Substantia nigra (tissue), 51 donors: ENCODE measurements at places on chromosomes 5 and 9.

DNA sequence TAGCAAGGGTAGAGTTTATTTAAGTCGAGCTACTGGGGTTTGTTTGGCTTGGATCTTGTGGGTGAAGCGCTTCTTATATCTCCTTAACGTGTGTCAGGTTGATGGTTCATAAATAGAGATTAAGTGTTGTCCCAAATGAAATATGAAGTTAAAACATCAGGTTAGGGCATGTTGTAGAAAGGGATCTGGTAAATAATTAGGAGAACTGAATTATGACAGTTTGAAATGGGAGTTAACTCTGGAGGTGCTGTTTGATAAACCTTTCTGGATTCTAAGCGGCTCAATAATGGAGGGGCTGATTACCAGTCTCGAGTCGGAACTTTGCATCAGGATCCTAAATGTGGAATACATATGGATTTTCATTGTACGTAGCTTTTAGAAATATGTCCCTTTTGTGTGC lies 717.0 kb upstream of the WWC1 start:
- no peak for DNase-seq

DNA sequence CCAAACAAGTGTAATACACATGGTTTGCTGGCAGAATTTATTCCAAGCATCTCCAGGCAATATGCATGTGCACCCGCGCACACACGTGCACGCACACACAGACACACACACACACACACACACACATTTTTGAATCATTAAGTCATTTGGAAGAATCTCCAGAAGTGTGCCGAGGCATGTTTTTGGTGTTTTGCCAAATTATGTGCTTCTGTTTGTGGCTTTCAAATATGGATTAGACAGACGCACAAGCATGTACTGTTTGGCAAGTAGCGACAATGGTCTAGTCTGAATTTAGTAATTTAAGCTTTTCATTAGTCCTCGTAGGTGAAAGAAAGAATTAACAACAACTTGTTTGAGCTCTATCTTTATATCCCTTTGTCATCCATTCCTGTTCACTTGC lies 36.7 kb downstream of the NFIB start:
- no peak for DNase-seq

GRCh38 chr9:136544964-136545691 lies 720 bp downstream of the NOTCH1 start:
- no peak for DNase-seq

GRCh38 chr5:143445776-143446175 lies 42.3 kb upstream of the NR3C1 start:
- no peak for DNase-seq

DNA sequence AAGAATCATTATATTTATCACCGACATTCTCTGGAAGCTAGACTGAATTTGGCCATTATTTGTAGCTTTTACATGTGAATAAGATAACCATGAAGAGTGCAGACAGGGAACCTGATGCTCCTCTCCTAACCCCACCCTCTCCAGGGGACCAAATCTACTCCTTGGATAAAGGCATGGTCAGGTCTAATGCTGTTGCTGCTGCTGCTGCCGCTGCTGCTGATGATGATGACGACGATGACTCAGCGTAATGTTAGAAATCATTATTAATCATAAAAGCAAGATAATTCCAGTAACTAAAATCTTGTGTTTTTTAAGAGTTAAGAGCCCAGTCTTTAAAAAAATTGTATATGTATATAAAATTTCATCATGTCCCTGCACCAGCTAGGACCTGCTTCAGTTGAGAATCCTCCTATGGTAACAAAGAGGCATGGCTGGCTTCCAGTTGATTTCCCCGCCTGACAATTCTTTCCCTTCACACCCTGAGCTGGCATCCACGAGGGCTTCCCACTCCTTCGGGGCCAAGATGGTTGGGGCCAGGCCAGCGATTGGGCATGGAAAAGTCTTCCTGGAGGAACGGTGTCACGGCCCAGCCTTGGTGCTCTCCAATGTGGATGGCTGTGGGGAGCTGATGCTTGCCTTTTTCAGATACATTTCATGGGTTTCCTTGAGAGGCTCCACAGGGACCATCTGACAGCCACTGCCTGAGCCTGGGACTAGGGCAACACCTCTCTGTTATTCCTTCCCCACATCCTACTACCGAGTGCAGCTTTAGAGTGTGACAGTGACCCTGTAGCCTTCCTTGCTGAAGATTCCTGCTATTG lies 400.0 kb downstream of the CTNND2 start:
- DNase-seq: no peak

GRCh38 chr5:62578540-62578939 lies at the start of gene LRRC70:
Gene LRRC70 (plus strand): TSS chr5:62578819. CDS start chr5:62579439, 620 bp downstream.
- no peak for DNase-seq

- no peak for DNase-seq
Measured at GRCh38 chr5:74336297-74336696, 304.2 kb downstream of the ENC1 start.

- no peak for DNase-seq
Measured at GRCh38 chr9:86488794-86489193, 134.6 kb upstream of the TUT7 start.

DNA sequence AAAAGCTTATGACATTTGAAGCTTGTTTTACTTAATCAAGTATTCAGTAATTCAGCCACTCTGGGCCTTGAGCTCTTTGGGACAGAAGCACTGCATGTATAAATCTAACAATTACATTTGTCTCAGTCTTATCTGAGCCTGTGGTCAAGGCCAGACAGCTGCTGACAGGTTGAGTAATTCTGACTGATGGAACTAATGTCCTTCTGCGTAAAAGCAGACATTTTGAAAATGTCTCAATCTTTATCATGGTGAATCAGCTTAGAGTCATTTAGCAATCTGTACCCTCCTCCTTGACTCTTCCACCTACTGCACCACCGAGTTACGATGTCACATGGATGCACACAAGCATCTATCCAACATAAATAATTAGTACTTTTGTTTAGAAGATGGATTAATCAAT lies 400.0 kb downstream of the ARRDC3 start:
- DNase-seq: no peak

GRCh38 chr5:132483661-132484390 lies 6.7 kb downstream of the IRF1 start:
- no peak for DNase-seq

DNA sequence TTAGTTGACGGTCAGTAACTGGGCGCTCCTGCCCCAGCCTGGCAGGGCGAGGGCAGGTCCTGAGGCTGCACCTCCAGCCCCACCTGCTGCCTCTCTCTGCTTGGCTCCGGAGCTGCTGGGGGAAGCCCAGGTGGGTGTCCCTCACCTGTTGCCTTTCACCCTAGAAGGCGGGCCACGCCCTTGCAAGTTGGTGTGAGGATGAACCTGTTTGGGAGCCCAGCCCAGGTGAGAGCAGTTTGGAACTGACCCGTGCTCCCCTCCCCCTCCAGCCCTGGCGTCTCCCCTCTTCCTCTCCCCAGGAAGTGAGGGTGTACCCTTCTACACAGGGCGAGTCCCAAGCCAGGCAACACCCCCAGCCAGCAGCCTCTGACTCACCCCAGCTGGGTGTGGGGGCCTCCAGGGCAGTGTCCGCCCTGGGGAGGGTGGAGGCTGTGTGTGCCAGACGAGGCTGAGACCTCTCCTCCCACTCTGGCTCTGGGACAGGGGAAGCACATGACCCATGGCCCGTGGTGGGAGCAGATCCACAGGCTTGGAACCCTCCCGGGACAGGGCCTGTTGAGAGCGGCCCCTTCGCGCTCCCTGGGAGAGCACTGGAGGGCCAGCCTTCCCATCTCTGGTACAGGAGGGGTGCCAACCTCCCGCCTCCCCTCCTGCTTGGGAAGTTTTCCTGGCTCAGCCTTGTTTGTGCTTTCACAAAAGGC lies 10.4 kb downstream of the LRRC8A start:
- DNase-seq: peak; percentile 71

DNA sequence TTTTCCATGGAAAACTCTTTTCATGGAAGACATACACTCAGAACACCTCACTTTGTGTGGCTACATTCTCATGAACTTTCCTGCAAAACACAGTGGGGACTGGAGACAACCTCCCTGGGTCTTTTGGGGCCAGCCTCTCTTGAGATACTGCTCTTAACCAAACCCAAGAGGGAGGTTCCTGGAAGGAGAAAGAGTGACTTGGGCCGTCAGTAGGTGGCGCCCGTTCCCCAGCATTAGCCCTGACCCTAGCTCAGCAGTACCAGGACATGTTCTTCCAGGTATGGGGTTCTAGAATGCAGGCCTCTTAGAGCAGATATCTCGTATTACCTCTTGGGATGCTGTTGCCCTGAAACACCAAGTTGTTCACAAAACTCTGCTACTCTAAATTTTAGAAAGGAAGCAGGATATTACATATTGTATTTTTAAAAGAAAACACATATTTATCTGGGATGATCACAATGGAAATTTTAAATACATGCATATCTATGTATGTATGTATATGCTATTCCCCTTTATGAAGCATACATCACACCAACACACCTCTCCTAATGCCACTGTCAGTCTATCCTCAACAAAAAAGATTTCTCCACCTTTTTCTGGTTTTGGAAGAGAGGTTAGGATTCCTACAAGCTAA lies 15.8 kb upstream of the GLIS3 start:
- DNase-seq: peak; percentile 68

DNA sequence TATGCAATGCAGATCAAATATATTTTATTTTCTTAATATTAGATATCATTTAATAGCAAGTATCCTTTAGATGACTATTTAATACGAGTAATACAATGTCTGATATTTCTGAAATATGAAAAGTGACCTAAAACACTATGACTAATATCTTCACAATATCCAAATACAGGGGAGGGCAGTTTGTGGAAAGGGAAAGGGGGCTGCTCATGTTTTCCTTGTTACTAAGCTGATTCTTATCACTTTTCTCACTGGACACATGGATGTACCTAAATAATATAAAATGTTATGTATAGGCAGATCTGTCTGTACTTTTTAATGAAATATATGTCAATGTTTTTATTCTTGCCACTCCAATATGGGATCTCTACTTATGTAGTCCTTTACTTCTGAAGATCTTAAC lies 1879.1 kb upstream of the ACO1 start:
- no peak for DNase-seq

- DNase-seq: no peak
Measured at GRCh38 chr5:147451193-147451592, 58.7 kb downstream of the DPYSL3 start.

GRCh38 chr5:80122579-80122978 lies 87.4 kb downstream of the THBS4 start:
- DNase-seq: no peak

- DNase-seq: no peak
Measured at GRCh38 chr9:15178631-15179030, 128.4 kb downstream of the TTC39B start.

GRCh38 chr9:121839726-121840500 lies 188.5 kb downstream of the DAB2IP start:
- no peak for DNase-seq

DNA sequence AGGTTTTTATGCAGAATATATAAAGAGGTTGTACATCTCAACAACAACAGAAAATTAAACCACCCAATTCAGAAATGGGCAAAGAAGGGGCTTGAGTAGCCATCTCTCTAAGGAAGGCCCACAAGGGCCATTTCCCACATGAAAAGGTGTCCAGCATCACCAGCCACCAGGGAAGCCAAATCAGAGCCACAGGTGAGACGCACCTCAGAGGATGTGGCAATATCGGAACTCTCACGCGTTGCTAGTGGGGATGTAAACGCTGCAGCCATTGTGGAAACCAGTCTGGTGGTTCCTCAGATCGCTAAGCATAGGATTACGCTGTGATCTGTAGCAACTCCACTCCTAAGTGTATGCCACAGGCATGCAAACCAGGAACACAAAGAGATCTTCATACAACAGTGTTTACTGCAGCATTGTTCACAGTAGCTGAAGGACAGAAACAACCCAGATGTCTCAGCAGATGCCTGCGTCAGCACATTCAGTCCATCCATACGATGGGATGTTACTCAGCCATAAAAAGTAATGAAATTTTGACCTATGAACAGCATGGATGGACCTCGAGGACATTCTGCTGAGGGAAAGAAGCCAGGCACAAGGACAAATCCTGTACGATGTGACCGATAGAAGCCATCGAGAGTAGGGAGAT lies 84.3 kb upstream of the CACNA1B start:
- DNase-seq: no peak

DNA sequence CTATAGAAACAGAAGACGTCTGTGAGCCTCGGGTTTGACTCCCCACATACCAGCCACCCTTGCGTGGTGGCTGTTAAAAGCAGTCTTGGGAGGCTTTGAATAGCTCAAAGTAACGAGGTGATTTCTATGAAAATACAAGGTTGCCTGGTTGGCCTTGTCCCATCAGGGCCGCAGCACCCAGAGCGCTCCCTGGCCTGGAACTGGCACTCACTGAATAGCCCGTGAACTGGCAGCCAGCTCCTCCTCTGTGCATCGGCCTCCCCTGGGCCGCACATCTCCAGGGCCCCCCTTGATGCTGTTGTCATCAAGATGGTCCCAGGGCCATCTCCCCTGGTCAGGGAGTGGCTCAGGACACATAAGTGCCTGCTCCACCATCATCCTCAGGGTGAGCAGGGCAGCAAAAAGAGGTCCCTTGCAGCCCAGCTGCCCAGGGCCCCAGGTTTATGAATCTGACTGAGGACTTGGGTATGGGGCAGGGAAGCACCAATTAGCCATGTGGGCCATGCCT lies 144.6 kb upstream of the PPP1R26 start:
- DNase-seq: no peak

- no peak for DNase-seq
Measured at GRCh38 chr5:151717416-151717815, 30.7 kb upstream of the SPARC start.

DNA sequence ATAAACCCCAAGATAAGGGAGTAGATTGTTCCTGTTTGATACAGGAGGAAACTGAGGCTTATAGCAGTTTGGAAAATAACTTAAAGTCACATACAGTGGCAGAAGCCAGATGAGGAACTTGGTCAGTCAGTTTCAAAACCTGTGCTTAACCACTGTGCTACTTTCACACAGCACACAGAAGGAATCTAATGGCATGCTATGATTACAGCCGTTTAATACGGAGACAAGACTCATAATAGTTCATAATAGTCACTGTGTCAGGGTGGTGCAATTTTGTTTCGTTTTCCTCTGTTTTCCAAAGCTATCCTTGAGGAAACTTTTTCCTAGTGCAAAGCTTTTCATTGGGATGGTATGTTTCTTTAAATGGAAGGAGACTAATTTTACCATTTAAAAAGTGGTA lies 112.3 kb downstream of the GCNT1 start:
- DNase-seq: no peak

- no peak for DNase-seq
Measured at GRCh38 chr9:98010445-98010844, 27.3 kb downstream of the ANP32B start.

DNA sequence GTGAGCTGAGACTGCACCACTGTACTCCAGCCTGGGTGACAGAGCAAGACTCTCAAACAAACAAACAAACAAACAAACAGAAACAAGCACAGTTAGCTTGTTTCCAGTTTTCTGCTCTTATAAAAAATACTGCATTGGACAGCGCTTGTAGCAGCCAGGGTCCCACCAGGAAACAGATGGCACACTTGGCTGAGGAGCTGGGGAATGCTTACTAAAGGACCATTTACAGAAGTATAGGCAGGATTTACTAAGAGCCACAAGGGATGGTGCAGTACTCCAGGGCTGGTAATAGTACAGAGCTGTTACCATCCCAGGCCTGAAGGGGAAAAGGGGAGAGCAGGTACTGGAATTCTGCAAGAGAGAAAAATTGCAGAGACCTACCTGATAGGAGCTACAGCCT lies 5.2 kb upstream of the ANKS6 start:
- no peak for DNase-seq
